ENCODE measurements at places on chromosomes 2 and 18. TPM values are rescaled to one million over a fixed set of nuclear protein-coding genes. Genes with fewer than 3 reads are reported as not detected.
A peak's percentile ranks its signal among the peaks of the same experiment; 100 is the strongest.

Gene IL36G
- not detected for total RNA-seq

Gene NFATC1
- total RNA-seq: 10.7 TPM

Gene TSPYL6
- total RNA-seq: not detected

Gene UGT1A10
- total RNA-seq: not detected

Gene TGFBRAP1
- 39.3 TPM for total RNA-seq

Gene ACKR3
- total RNA-seq: 46.2 TPM

Gene HOXD3
- total RNA-seq: 3.2 TPM

Gene TTR
- not detected for total RNA-seq

Gene UGT1A5
- total RNA-seq: 1.8 TPM

Gene AKAIN1
- total RNA-seq: not detected

Gene SULT1C2
- 34.1 TPM for total RNA-seq

Gene MRPL33
- 129 TPM for total RNA-seq

Gene POTEF
- not detected for total RNA-seq

- DNase-seq: no peak
These were observed 463.9 kb upstream of the HS6ST1 start for GRCh38 chr2:128782411-128783192.

- no peak for DNase-seq
These were observed 175.1 kb downstream of the ACKR3 start for GRCh38 chr2:236744716-236745115.

GRCh38 chr2:100242476-100242875, 79.8 kb downstream of the LONRF2 start:
- DNase-seq: no peak

DNA sequence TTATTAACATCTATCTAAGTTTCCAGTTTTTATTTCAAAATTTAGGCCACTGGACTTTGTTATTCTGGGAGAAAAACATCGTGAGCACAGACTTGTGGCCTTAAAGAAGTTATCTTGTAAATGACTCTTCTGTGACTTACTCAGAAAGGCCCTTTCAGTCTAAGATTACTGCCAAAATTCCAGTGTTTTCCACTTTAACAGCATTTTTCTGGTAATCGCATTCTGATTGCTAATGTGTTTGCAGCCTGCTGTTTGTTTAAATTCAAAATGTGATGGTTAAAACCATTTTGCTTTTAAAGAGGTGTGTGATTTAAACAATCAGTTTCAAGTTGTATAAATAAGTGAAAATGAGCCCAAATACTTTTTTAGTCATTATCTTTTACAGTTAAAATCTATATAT, 136.7 kb upstream of the DAPL1 start:
- DNase-seq: no peak

DNA sequence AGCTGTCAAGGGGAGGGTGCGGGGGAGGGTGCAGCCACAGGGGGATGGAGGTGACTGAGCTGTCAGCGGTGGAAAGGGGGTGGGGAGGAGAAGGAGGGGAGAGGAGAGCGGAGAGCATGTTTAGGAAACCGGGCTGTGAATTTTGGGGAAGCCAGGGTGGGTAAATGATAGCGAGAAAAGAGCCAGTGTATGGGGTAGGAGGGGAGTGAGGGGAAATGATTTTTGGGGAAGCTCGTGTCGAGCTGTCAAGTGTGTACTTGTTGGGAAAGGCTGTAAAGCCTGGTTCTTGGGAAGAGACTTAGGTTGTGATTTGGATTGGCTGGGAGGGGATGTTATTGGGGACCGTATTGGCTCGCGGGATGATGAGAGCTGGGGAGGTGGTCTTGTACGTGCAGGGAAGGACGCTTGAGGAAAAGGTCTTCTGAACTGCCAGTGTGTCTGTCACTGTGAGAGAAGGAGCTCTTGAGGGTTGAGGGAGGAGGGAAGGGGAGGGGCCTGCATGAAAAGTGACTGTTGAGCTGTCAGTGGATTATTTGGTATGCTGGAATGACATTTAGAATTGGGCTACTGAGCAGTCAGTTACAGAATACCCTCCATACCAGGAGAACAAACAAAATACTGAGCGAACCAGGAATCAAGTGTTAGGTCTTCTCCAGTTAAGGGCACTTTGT, 1.0 kb downstream of the UBR3 start:
- DNase-seq: peak; percentile 74

- DNase-seq: no peak
These were observed 160.5 kb upstream of the KCNJ3 start for GRCh38 chr2:154537843-154538450.

- DNase-seq: no peak
These were observed 8.9 kb downstream of the ASPRV1 start for GRCh38 chr2:69952336-69953115.

DNA sequence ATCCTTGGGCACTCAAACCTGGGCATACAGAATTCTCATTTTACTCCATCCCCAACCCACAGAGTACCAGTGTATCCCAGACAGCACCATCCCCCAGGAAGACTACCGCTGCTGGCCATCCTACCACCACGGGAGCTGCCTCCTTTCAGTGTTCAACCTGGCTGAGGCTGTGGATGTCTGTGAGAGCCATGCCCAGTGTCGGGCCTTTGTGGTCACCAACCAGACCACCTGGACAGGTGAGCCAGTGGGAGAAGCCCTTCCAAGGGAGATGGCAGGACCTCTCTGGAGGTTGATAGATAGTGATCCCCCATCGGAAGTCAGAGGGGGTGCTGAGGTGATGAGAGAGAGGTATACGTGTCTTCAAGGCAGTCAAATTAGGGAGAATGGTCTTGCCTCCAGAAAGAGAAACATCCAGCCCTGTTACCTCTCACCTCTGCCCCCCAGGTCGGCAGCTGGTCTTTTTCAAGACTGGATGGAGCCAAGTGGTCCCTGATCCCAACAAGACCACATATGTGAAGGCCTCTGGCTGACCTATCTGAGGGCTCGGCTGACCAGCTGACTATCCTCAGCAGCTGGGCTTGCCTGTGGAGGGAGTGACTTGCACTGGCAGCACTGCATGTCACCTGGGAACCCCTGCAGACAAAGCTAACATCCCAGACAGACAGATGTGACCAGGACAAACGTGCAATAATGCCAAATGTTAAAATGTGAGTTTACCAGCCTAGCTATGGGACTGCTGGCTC, 9.5 kb downstream of the PKDCC start:
- no peak for DNase-seq

DNA sequence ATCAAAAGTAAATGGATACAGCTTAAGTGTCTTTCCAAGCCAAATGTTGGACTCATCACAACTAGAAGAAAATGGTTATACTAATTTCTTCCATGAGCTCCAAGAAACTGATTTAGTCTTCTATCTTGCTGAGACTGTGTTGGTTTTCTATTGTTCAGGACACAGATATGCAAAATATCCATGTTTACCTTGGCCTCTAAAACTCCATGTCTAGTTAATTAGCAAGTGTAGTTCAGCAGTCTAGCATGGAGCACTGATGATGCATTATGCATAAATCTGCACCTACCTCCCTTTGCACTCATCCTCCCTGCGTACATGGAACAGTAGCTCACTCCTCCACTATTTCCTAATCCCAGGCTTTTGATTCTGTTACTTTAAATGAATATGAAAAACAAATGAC, 731.4 kb upstream of the CHAC2 start:
- DNase-seq: no peak

DNA sequence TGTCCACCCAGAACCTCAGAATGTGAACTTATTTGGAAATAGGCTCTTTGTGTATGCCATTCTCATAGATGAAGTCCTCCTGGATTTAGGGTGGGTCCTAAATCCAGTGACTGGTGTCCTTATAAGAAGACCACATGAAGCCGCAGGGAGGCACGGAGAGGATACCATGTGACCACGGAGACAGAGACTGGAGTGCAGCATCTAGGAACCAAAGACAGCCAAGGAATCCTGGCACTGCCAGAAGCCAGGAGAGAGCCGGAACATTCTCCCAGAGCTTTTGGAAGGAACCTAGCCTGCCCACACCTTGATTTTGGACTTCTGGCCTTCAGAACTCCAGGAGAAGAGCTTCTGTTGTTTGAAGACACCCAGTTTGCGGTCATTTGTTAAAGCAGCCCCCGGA, 49.7 kb downstream of the ARL4C start:
- DNase-seq: no peak

DNA sequence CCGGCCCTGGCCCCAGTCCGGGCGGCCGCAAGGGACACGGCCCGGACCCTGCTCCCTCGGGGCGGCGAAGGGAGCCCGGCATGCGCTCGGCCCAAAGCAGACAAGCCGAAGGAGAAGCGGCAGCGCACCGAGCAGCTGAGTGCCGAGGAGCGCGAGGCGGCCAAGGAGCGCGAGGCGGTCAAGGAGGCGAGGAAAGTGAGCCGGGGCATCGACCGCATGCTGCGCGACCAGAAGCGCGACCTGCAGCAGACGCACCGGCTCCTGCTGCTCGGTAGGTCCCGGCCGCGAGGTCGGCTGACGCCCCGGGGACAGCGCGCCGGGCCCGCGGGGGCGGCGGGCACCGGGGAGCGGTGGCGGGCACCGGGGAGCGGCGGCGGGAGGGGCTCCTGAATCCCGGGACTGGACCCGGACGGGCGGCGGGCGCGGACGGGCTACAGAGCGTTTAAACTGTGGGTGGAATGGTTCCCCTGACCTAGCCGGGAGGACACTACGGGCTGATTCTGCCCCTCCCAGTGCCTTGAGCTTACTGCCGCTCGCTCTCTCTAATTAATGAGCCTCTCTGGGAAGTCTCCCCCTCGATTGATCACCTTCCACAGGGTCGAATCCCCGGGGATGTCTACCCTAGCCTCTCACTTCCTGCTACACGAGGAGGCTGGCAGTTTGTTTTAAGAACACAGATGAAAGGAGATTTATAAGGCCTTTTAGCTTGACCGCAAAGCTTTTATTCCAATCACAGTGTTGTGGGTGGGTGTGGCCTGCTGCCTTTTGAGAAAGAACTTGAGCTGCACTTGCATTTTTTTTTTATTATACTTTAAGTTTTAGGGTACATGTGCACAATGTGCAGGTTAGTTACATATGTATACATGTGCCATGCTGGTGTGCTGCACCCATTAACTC, 853 bp downstream of the GNAL start:
- peak; percentile 50 for DNase-seq

- DNase-seq: no peak
These were observed 89.6 kb downstream of the GCA start for GRCh38 chr2:162433491-162433890.

DNA sequence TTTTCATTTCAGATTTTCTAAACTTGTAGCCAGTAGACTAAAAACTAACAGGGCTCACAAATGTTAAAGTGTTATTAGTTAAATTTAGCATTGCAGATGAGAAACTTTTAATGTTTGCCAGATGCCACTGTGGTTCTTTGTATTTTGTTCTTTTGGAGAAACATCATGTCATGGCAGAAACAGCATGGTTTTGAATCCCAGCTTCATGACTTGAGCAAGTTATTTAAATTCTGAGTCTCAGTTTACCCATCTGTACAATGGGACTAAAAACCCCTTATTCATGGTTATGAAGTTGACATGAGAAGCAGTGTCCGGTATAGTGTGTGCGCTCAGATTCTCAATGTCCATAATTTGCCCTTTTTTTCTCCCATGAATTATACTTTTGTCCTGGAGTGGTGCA, 56.5 kb downstream of the MAPRE2 start:
- DNase-seq: no peak

GRCh38 chr2:3738454-3738853, 35.1 kb downstream of the DCDC2C start:
- no peak for DNase-seq

DNA sequence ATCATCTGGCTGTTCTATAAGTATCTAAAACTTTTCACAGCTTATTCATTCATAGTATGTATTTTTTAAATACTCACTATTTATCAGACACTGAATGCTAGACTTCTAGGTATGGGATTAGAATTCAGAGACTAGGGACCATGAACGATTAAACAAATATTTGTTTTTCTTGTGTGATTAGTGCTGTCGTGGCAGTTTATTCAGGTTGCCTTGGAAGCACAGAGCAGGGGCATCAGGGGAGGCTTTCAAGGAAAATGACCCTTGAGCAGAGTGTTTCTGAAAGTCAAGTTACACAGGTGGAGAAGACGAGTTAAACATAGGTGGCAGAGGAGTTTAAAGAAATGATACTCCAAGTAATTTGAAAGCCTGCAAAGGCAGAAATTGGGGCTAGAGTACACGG, 5.7 kb downstream of the SPOPL start:
- DNase-seq: no peak

DNA sequence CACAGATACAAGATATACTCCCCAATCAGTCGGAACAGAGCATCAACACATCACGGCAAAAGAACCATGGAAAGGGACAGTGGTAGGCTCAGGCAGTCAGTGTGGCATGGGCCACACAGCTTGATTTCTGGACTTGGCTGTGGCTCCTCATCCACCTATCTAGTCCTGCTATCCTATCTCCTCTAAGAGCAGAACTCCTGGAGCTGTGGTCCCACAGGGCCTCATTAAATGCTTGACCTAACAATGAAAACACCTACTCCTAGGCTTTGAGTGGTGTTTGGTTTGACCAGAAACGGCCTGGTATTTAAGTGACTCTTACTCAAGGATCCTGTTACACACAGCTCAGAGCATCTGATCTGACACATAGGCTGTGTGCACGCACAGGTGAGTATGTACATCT, 33.6 kb upstream of the SMAD2 start:
- DNase-seq: no peak

GRCh38 chr2:176997074-176997791, 215.4 kb upstream of the HNRNPA3 start:
- no peak for DNase-seq

DNA sequence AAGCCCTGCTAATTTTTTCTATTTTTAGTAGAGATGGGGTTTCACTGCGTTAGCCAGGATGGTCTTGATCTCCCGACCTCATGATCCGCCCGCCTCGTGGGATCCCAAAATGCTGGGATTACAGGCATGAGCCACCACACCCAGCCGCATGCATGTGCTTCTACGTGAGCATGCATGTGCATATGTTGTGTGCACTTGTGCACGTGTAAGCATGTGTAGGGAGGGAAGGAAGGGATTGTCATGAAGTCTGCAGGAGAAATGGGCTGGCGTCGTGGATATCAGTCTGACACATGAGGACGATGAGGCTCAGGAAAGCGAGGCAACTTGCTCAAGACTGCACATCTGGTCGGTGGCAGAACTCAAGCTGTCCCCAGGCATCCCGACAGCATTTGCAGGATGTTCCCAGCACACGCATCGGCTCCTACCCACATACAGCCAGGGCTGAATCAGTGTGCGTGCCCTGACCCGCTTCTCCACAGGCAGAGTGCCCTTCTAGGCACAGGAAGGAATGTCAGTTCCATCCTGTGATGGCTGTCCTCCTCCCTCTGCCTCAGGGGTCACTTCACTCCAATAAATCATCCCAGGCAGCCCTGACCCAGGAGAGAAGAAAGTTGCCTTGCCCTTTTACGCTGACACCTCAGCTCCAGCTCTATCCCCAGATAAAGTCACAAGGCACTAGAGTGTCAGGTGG, 49.9 kb upstream of the SLC14A2 start:
- DNase-seq: no peak

- DNase-seq: peak; percentile 29
These were observed 157.8 kb downstream of the BCL2 start for GRCh38 chr18:63161761-63162195.

GRCh38 chr2:26628561-26629345, 12.4 kb downstream of the CIB4 start:
- DNase-seq: no peak

- DNase-seq: no peak
These were observed 15.4 kb upstream of the TET3 start for GRCh38 chr2:73969356-73969755.

Measured in thyroid gland (tissue), 4 donors.